Fibroblast of skin of back (primary cell): ENCODE measurements at places on chromosomes 5 and 9.
A peak's percentile ranks its signal among the peaks of the same experiment; 100 is the strongest.

DNA sequence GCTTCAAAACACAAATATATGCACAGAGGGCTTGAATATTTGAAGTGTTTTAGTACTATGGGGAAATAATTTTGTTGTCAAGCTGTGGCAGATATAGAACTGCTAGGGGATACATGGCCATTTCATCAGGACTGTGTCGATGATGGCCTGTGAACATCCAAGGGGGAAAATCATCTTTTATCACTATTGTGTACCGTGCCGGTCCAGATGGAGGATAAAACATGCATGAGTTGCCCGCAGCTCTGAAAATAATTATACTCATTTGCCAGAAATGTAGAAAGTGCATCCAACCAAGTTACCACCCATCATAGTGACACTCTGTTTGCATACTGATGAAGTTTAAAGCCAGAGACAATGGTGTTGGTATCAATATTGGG, 405.9 kb downstream of the ZSWIM6 start:
- no peak for DNase-seq

DNA sequence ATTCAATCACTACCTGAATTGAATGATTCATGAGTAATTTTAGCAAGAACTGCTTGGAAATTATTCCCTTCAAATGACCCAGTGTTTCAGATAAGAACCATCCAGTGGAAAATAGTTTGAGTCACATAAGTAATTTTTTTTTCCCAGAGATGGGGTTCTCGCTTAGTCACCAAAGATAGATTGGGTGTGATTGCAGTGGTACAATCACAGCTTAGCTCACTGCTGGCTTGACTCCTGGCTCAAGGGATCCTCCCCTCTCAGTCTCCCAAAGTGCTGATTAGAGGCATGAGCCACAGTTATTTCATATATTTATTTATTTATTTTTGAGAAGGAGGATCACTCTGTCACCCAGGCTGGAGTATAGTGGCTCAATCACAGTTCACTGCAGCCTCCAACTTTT, 574.5 kb upstream of the ARRDC3 start:
- DNase-seq = peak; percentile 64

- DNase-seq = no peak
Observed at GRCh38 chr9:135820661-135821060, 86.7 kb downstream of the CAMSAP1 start.

- DNase-seq = peak; percentile 18
Observed at GRCh38 chr5:6676702-6677101, 36.5 kb upstream of the TENT4A start.

GRCh38 chr5:1385395-1386273, 40.7 kb upstream of the CLPTM1L start:
- DNase-seq = peak; percentile 44

GRCh38 chr9:124839612-124840299, 13.5 kb upstream of the WDR38 start:
- DNase-seq = peak; percentile 26

DNA sequence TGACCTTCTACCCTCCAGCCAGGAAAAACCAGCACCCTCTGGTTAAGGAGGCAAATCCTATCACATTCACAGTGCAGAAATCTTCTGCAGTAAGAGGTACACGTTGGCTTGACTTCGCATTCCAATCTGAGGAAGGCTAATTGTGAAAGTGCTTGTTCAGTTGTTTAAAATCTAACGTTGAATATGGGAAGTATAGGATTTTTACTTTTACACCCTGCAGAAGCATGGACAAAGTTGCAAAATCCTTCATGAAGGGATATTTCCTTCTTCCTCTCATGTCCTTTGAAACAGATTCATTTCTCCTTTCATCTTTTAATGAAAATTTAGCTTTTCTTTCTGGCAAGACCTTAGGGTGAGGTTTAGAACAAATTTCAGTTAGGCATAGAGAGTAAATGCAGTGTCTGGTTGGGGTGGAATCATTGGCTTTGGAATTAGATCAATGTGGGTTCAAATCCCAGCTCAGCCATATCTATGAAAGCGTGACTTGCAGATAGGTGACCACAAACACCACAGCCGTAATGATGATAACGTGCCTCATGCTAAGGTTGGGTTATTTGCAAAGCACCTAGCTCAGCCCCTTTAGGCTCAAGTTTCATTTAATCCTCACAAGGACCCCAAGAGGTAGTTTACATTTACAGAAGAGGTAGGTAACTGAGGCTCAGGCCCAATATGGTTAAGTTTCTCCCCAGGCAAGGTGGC, 42.2 kb upstream of the C5orf58 start:
- no peak for DNase-seq

- peak; percentile 47 for DNase-seq
Observed at GRCh38 chr5:124932791-124933600, 186.6 kb upstream of the ZNF608 start.

DNA sequence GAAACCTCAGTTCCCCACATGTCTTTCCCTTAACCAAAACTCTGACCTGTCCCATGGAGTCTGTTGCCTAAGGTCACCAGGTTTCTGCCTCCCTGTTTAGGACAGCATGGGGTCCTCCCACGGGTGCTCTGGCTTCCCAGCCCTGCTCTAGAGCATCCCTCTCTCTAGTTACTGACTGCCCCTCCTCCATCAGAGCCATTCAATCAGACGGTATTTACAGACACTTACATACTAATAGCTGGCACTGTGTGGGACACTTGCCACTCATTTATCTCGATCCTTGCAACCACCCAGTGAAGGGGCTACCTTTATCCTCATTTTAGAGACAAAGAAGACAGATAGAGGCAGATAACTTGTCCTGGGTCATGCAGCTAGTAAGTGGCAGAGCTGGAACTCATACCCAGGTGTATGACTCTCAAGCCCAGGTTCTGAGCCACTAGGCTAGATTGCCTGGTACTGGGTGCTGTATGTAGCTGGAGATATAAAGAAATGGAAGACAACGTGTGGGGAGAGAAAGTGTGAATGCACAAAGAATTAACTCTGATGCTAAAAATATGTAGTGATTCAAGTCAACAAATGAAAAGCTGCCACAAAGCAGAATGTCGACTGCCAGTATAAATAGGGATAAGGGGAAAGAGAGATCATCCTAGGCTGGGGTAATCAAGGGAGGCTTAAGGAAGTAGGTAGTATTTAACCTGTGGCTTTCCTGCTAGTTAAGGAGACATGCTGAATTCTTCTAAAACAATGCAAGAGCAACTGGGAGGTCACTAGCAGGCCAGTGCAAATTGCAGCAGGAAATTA, 52.5 kb upstream of the PDE8B start:
- no peak for DNase-seq
